Activated T-helper 17 cell treated with anti-CD3 and anti-CD28 coated beads, Interleukin-2, amount 50 U/mL, for 72 hours (primary cell): ENCODE measurements at places on chromosomes 7 and 10. TPM values are rescaled to one million over a fixed set of nuclear protein-coding genes. Genes with fewer than 3 reads are reported as not detected.

DNA sequence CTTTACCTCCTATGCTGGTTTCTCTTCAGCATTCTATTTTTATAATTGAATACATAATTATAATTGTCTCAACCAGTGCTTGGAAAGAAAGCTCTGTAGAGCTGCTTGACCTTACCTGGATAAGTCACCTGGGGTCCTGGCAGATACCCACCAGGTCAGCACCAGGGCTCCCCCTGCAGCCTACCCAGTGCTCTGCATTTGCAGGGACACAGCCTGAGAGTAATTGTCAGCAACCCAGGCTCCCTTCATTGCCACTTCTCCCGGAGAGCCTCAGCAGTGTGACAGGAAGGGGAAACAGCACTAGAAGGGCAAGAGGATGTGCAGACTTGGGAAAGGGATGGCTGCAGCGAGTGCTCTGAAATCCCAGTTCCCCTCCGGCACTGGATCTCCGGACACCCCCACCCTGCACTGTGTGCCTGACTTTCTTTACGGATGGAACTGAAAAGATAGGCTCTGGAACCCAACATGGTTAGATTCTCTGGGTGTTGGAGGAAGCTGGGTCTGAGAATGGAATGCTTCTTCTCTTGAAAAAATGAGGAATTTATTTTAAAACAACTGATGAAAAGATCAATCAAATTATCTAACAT is 11.4 kb upstream of the PAX4 start:
- no peak for ATAC-seq

- ATAC-seq, result no peak
These were observed 325.5 kb downstream of the GRID1 start for GRCh38 chr10:86041116-86041515.

- no peak for ATAC-seq
These were observed 139.4 kb upstream of the HPS1 start for GRCh38 chr10:98586096-98586495.

DNA sequence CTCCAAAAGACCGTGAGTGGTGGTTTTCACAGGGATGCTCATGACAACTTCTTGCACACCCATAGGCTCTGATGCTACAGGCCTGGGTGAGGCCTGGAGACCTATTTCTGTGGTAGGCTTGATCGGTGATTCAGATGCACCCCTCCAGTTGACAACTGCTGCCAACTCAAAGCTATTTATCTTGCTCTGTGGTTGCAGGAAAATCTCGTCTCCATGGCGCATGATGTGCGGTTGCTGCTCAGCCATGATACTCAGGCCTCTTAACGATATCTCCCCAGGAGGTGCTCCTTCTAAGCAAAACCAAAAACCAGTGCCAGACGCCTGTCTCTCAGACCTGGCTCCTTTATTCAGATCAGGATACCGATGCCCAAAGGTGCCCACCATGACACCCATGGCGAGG is 31.4 kb downstream of the C10orf90 start:
- ATAC-seq, result no peak

- ATAC-seq, result no peak
These were observed at the start of gene RBP4 for GRCh38 chr10:93601146-93601773. RBP4 (minus strand) TSS chr10:93601235; CDS start chr10:93601028, 207 bp downstream.

GRCh38 chr7:99014113-99014985 is 129.6 kb downstream of the SMURF1 start:
- ATAC-seq, result no peak

DNA sequence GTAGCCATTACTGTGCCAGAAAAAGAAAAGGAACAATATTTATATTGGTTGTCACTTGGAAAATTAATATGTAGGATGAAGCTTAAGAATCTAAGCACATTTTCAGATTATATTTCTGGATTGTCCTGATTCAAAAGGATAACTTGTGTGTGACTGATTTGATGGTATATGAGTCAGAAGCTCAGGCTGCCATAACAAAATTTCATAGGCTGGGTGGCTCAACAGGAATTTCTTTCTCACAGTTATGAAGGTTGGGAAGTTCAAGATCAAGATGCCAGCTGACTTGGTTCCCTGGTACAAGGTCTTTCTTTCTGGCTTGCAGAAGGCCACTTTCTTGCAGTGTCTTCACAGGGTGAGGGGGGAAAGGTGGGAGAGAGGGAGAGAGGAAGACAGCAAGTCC is 108.5 kb downstream of the ST7 start:
- no peak for ATAC-seq

SMO gene
- not detected for total RNA-seq

DNA sequence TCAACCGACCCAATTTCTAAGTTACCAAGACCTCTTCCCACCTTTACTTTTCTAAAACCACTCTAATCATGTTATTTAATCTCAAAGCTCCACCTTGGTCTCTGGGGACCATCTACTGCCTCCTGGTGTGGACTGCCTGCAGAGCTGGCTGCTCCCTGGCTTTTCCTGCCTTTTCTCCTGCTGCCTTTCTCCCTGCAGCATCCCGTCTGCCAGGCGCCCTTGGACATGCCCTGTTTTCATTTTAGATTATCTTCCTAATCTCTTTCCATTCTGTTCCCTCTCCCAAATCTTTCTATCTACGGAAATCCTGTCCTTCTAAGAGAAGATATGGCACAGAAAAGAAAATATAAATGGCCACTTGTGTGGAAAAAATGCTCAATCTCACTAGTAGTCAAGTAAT is 23.1 kb downstream of the TCAF1 start:
- no peak for ATAC-seq
